ENCODE measurements at places on chromosomes 3 and 15.

DNA sequence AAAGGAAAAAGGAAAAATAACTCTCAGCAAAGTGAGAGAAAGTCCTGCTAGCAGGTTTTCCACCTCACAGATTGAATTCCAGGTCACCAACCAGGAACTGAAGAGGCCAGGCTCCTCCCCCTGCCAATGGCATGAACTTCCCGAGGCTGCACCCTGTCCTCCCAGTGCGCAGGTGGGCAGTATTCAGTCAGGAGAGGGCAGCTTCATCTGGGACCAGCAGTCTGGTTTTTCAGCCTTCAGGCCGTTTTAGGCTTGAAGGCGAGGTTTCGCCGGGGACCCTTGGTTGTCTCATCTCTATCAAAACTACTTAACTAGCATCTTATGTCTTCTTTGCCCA, 41.2 kb downstream of the TRAT1 start:
- no peaks in the 10 kb centered on the region for H3K36me3 ChIP-seq
- no peak overlapping the region for H3K4me3 ChIP-seq
- H3K4me1 ChIP-seq, result no peaks in the 10 kb centered on the region
- no peak overlapping the region for H3K27ac ChIP-seq
- DNase-seq, result no peak

DNA sequence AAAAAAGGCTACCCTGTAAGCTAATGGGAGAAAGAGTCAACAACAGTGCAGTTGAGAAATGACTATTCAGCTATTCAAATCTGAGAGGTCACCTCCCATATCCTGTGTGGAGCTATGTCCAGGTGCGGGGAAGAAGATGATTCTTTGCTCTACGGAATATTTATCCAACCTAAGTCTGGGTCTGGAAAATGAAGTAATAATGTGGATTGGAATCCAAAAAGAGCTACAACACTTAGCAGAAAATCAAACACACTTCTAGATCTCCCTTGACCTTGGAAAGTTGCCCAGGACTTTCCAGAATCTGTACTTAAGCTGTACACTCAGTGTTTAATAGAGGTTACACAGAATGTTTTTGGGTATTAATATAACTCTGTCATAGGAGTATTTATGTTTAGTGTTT, 251.9 kb downstream of the NAALADL2 start:
- no peaks in the 10 kb centered on the region for H3K27me3 ChIP-seq
- peak; percentile 71 for DNase-seq
- no peak overlapping the region for H3K27ac ChIP-seq
- no peaks in the 10 kb centered on the region for H3K4me1 ChIP-seq
- no peak overlapping the region for H3K4me3 ChIP-seq
- H3K36me3 ChIP-seq, result no peaks in the 10 kb centered on the region

- DNase-seq, result no peak
- no peaks in the 10 kb centered on the region for H3K27me3 ChIP-seq
- H3K27ac ChIP-seq, result no peak overlapping the region
- H3K4me1 ChIP-seq, result peaks cover 7% of the 10 kb centered on the region
Measured at GRCh38 chr3:28139967-28140634, 101.3 kb upstream of the CMC1 start.

DNA sequence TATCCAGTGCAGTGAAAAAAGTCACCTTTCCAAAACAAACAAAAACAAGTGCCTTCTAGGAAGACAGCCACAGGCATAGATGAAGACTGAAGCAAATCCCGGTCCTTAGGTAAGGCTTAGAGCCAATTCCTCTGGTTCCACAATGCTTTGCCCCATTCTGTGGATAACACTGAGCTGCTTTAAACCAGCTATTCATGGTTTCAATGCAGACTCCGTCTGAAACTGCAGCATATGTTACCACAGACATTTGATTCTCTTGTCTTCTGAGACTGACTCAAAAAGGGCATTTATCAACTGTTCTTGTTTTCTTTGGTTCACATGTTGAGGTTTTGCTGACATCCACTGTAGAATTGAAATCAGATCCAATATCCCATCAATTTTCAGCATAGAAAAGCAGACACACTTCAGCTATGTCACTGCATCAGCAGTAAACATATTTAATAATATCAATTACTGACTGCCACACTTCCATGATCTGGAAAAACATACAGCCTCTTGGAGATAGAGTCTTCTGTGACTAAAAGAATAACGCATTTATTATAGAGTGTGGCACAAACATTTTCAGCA, 659.3 kb downstream of the ROBO2 start:
- no peak overlapping the region for H3K27ac ChIP-seq
- no peak overlapping the region for H3K4me3 ChIP-seq
- no peaks in the 10 kb centered on the region for H3K4me1 ChIP-seq
- H3K36me3 ChIP-seq, result no peaks in the 10 kb centered on the region
- no peaks in the 10 kb centered on the region for H3K27me3 ChIP-seq
- DNase-seq, result no peak

DNA sequence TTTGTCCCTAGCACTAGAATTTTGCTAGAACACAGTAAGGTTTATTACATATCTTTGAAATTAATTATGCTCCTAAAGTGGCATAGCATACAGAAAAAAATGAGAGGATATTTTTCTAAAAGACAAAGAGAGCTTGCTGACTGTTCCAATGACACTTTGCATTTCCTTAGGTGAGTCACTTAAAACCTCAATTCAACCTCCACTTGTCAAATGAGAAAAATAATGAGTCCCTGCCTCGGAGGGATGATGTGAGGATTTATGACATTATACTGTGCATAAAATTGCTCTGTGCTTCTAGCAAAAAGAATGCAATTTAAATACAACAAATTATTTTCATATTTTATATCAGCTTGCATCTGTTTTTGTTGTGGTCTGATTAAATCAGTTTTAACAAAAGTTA, 1417.0 kb upstream of the ALCAM start:
- no peaks in the 10 kb centered on the region for H3K27me3 ChIP-seq
- no peaks in the 10 kb centered on the region for H3K36me3 ChIP-seq
- no peaks in the 10 kb centered on the region for H3K4me1 ChIP-seq
- no peak overlapping the region for H3K4me3 ChIP-seq
- no peak for DNase-seq
- no peak overlapping the region for H3K27ac ChIP-seq

DNA sequence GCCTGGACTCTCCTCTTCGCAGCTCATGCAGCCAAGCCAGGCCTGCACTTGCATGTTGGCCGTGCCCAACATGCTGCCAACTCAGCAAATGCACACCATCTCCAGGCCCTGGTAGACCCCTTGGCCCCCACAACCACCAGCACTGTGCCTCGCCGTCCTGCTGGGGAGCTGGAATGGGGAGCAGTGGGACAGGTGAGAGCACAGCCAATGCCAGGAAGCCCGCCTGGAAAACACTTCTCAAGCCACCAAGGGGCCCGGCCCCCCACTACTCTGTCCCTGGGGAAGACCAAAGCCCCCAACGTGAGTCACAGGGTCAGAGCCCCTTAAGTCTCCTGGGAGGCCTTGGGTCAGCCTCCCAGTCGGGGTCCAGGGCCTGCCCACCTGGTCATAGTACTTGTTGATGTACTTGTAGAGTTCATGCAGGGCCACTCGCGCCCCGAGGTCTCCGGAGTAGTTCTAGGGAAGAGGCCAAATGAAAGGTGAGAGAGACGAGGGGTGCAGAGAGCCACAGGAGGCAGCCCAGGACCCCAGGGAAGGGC, 24.5 kb downstream of the PLXNB1 start:
- H3K27me3 ChIP-seq, result no peaks in the 10 kb centered on the region
- no peak overlapping the region for H3K27ac ChIP-seq
- peaks cover 7% of the 10 kb centered on the region for H3K36me3 ChIP-seq
- no peaks in the 10 kb centered on the region for H3K4me1 ChIP-seq
- no peak for DNase-seq
- H3K4me3 ChIP-seq, result no peak overlapping the region

Data from lung (tissue), 17 donors.